NCI-H526 treated with DMSO at 0.1 percent for 48 hours (cell line): ENCODE measurements at places on chromosomes 4 and X.
A peak's percentile ranks its signal among the peaks of the same experiment; 100 is the strongest.

GRCh38 chr4:15376145-15376544 is 51.7 kb upstream of the C1QTNF7 start:
- no peak for DNase-seq

- no peak for DNase-seq
These were observed 21.7 kb downstream of the RAB40AL start for GRCh38 chrX:102958794-102959193.

GRCh38 chrX:49308604-49309269 is 5.3 kb downstream of the GAGE10 start:
- no peak for DNase-seq

DNA sequence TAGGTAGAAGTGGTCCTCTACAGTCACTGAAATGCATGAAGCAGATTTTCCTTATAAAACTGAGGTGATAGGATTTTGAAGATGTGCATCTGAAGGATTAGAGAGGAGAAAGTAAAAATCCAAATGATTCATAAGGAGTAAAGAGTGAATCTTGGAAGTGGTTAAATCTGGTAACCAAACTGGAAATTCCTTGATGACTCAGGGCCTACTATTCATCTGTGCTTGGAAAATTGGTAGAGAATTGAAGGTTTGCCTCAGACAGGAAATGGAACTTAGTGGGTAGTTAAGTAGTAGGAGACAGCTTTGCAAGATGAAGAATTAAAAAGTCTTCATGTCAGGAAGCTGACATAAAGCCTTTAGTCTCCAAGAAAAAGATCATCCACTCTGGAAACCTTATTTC is 368.9 kb upstream of the CTSO start:
- DNase-seq: no peak

DNA sequence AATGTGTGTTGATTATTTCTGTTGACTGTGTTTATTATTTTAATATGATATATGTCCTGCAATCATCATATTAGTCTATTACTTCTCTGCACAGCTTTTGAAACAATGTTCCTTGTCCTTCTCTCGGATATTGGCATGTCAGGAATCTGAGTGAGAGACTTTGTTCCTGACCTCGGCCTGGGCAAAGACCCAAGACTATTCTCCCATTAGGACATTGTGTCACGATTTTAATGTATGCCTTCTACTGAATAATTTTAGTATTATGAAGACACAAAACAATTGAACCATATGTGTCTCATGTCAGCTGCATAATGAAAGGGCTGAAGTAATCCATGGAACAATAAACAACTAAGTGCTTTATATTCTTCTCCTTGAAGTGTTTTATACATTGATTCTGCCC is 580.8 kb upstream of the TENM3 start:
- no peak for DNase-seq

DNA sequence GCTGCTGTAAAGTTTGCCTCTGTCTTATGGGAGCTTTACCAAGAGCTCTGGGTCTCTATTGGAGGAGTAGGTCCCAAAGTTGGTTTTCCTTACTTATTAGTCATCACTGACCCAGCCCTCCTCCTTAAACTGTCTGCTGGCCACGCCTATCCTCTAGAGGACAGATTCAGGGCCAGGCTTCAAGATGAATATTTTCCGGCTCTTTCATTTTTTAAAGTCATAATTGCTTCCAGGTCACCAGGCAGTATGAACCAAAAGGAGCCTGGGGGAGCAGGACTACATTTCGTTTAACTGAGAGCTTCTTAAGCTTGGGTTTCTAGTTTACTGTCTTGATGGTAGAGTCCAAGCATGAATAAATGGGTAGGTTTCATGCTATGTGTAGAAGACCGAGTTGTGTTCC is 13.7 kb downstream of the BCORL1 start:
- DNase-seq: no peak

DNA sequence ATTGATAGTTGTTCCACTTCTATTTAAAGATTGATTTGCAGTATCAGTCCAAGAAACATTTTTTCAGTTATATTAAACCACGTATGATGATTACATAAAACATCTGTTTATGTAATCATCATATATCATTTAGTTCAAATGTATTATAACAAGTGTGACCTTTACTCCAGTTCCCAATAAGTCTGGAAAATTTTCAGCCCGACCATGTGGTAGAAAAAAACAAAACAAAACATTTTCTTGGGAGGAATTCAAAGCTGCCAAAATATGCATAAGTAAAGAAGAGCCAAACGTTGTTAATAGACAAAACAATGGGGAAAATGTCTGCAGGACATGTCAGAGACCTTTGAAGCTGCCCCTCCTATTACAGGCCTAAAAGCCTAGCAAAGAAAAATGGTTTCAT is 709.1 kb downstream of the FAT4 start:
- no peak for DNase-seq

DNA sequence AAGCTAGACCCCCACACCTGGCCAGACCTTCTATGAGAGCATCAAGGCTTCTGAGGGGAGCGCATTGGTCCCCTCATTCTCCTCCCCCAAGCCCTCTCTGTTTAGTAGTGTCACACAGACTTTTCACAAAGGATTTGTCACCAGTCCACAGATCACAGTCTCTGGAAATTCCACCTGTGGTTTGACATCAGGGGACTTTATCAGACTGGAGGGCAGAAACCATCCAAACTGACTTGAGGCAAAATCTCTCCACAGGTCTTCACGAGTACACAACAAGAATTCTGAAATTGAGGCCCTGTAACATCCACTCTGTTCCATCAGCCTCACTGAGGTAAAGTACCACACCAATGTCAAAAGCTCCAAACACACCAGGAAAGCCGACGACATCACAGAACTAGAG is 112.5 kb downstream of the SH3KBP1 start:
- DNase-seq: no peak

DNA sequence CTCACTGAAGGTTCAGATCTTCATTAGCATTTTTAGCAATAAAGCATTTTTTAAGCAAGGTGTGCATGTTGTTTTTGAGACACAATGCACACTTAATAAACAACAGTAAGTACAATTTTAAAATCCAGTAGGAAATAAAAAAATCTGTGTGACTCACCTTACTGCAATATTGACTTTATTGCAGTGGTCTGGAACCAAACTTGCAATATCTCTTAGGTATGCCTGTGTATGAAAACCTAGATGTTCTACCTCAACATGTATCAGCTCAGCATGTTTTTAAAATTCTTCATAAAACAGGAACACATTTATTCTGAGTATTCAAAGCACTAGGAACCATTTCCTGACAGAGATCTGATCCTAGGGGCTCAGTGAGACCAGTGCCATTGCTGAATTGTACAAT is 26.7 kb downstream of the NR0B1 start:
- DNase-seq: no peak

GRCh38 chrX:9329056-9329455 is 135.8 kb upstream of the TBL1X start:
- no peak for DNase-seq

- no peak for DNase-seq
These were observed 91.8 kb downstream of the KCNIP4 start for GRCh38 chr4:21856754-21857153.

GRCh38 chr4:130359542-130359941 is 1263.6 kb downstream of the C4orf33 start:
- no peak for DNase-seq

GRCh38 chrX:121052122-121052521 is 4.7 kb downstream of the GLUD2 start:
- DNase-seq: no peak

DNA sequence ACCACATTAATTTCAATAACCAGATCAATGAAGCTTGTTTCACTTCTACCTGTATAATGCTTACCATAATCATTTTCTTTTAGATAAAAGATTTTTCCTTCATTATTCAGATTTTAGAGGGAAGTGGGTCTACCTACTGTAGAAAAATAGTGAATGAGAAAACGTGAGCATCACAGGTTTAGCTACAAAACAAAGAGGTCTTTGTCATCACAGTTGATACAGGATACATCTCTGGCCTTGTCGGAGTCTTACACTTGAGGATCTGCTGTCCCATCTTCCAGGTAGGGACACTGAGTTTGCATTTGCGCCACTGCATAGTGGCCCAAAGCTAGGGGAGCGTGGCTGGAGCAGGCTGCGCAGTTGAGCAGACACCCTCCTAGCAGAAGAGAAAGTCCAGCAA is 710 bp downstream of the CLDN24 start:
- no peak for DNase-seq

GRCh38 chr4:11428899-11429698 is 405 bp upstream of the HS3ST1 start:
- DNase-seq: peak; percentile 86

DNA sequence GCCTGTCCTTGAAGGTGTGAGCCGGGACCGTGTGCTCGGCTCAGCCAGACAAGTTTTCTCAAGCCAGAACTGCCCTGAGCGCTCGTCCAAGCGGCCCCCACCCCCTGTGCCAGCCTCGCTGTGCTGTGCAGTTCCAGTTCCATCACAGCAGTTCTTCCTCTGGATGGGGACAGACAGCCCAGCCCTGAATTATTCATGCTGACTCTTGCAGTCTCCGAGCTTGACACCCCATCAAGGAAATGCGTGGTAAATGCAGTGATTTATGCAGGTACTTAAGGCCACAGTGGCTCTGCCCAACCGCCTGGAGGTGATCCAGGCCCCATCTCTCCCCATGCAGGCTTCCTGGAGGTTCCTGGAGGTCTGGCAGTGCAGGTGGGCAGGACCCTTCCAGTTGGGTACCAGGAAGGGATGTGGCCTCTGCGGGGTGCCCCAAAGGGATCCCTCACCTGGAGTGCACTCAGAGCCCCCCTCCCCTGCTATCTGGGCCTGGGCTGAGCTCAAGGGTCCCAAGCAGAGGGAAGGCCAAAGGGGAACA is 44.8 kb upstream of the HMX1 start:
- no peak for DNase-seq

GRCh38 chrX:49177338-49177833 is 5.7 kb downstream of the PLP2 start:
- no peak for DNase-seq

DNA sequence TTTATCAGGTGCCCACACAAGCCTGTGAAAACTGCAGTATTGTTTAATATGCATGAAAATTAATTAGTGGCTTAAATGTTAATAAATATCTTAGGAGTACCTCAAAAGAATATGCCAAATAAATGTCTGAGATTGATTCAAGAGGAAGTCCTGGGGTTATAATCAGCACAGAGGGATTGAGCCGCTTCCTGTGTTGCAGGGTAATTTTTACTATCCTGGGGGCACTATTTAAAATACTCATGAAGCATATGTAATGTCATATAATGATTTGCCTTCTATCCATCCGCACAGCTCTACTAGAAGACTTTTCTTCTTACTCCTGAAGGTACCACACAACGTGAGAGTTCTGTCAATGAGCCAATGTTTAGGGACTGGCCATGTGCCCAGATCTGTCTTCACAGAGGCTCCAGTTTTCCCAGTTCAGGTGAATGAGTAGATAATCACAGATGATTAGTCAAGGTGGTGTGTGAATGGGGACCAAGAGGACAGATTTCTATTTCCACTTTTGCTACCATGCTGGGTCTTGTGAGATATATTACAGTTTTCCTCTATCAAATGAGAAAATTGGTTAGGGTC is 233.3 kb downstream of the USP46 start:
- DNase-seq: no peak

DNA sequence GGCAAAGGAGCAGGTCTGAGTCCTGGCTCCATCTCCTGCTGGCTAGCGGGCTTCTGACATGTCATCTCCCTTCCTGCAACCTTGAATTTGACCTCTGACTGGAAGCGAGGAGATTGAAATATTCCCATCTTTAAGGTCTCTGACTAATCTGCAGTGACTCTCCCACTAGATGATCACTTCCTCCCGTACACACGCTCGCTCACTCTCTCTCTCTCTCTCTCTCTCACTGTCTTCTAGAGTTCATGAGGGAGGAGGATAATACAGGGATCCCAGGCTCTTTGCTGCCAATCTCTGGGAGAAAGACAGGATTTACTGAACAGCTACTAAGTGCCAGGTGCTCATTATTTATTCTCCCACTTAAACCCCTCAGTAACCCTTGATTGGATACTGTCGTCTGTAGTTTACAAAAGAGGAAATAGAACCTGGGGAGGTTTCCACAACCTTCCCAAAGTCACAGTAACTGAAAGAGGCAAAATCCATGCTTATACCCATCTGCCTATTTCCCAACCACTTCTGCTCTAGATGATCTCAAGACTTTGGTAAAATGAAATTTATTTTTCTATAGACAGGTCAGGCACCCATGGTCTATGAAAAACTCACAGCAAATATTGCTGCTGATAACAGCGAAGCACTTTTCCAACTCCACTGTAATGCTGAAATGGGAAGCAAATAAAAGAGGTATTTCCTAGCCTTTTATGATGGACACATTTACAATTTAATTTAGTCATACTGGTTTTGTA is 193.5 kb upstream of the C1QTNF7 start:
- DNase-seq: no peak

DNA sequence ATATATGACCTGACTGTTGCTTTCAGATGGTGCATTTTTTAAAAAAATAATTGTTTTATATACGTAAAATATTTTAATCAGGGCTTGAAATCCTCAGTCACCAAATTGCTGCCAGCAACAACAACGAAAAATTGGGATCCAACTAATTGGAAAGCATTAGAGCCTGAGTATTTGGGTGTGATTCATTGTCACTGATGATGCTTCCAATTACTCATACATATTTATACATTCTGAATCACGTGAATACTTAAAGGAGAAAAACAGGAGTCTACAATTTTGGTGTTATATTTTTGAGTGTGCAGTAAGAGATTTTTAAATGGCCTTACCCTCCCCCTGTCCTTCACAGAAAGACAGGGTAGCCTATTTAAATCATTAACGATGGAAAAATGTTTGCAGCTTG is 765.6 kb upstream of the TENM3 start:
- DNase-seq: no peak
